ENCODE measurements at places on chromosomes 3 and 15.

GRCh38 chr15:100537331-100537730 is 8.6 kb upstream of the CERS3 start:
- DNase-seq: no peak

- no peak for DNase-seq
Observed at GRCh38 chr3:123511726-123512125, 62.8 kb upstream of the ADCY5 start.

GRCh38 chr15:59797756-59798604 is 108.9 kb upstream of the BNIP2 start:
- peak; percentile 20 for DNase-seq

- DNase-seq: peak; percentile 16
Observed at GRCh38 chr3:187807086-187807862, 62.0 kb upstream of the BCL6 start.

DNA sequence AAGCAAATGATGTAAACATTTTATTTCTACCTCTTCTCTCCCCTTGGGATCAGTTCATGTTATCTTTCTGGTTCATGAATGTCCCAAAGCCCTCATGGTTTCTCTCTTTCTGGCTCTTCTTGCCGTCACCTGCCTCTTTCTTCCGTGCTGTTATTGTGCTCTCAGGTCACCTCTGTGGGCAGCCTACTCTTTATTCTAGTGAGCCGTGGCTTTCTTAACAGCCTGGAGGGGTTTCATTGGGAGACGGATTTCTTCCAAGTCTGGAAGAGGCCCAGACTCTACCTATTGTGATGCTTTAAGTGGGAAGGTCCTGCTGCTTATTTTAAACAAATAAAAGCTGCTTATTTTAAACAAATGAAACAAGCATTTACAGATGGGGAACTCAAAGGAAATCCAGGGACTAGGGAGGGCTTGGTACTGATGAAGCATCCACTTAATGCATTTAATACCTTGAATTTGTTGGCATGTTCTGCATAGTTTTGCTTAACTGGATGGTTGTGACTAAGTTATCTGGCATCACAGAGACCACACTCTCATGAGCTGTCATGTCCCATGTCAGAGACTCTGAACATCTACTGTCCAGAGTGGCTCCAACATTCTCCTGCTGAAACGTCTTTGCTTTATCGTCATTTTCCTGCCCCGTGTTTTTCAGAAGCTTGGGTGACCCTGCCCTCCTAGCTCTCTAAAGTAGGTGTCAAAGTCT is 443.3 kb downstream of the GABRG3 start:
- no peak for DNase-seq

DNA sequence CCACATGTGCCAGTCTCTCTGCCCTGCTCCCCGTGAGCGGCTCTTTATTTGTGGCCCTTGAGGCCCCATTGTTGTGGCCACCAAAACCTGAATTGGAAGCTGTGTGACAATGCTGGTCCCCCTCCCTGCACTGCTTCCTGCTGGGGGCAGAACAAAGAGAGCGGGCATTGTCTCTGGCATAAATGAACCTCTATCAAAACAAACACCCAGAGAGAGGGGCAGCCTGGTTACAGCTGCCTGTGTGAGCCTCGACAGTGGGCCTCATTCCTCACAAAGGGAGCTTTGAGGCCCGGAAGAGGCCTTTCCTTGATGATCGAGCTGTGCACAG is 152.9 kb downstream of the IGF1R start:
- no peak for DNase-seq

DNA sequence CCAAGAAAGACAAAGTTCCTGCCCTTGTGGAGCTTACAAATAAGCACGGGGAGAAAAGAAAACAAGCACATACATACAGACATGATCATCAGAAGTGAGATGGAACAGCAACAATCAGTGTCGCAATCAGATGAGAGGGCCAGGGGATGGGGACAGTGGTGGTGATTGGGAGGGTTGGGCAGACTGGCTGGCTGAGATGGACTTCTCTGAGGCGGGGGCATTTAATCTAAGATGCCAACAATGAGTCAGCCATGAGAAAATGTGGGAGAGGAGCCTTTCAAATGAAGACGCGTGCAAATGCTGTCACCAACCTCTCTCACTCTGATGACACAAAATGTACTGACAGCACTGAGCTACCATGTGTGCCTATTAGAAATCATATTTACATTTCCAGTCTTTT is 81.4 kb downstream of the NCEH1 start:
- no peak for DNase-seq

- DNase-seq: no peak
Observed at GRCh38 chr15:100570735-100571313, 31.2 kb downstream of the LINS1 start.

GRCh38 chr3:50539356-50540286 is 27.9 kb downstream of the C3orf18 start:
- no peak for DNase-seq

GRCh38 chr3:75692061-75692460 is 27.9 kb downstream of the FRG2C start:
- DNase-seq: no peak

DNA sequence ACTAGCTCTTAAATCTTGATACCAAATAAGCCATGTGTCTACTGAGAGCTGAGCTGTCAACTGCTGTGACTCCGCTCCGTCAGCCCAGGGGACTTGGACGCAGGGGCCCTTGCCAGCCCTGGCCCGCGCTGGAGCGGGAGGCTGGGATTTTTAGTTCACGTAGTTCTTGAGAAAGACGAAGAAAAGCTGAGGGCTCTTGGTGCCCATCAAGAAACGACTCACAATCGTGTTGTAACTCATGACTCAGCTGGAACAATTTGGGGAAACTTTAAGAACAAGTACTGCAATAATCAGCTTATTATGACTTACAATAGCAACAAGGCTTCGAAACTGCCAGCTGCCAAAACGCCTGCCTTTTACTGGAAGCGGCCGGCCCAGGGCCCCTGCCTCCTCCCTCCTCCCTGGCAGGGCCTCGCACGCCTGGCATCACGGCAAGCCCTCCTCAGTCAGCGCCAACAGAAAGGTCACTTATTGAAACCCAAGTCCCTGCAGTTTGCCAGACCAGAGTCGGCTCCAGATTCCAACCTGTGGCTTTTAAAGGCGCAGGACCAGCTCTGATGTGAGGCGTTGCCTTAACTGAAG is 60.3 kb downstream of the RGMA start:
- peak; percentile 8 for DNase-seq

DNA sequence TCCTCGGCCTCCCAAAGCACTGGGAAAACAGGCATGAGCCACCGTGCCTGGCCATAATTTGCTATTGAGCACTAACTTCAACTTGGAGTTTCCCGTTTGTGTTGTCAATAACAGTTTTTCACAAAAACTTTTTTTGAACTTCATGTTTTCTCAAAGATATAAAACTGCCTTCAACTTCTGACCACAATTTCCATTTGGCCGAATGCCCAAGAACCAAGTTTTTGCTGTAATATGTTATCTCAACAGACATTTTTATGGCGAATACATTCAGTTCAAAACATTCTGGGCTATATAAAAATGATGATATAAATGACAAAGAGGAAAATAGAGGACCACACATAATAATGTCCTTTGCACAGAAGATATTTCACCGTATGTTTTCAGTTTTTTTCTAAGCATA is 56.4 kb downstream of the NEDD4 start:
- DNase-seq: no peak

- DNase-seq: no peak
Observed at GRCh38 chr3:70754314-70754713, 441.9 kb upstream of the MDFIC2 start.

DNA sequence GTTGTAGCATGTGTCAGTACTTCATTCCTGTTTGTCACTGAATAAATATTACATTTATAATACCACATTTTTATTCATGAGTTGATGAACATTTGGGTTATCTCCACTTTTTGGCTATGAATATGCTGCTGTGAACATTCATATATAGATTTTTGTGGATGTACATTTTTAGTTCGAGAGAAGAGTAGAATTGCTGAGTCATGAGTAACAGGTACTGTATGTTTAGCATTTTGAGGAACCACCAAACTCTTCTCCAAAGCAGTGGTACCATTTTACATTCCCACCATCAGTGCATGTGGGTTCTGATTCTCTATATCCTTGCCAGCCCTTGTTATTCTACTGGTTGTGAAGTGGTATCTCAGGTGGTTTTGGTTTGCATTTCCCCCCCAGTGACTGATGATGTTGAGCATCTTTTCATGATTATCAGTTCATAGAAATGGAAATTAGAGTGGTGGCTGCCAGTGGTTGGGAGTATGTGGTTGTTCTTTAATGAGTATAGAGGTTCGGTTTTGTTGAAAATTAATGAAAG is 59.6 kb downstream of the CCDC66 start:
- no peak for DNase-seq

GRCh38 chr3:25610779-25611178 is 53.9 kb downstream of the TOP2B start:
- no peak for DNase-seq

GRCh38 chr15:101126618-101127505 is 125.0 kb downstream of the CHSY1 start:
- DNase-seq: no peak

DNA sequence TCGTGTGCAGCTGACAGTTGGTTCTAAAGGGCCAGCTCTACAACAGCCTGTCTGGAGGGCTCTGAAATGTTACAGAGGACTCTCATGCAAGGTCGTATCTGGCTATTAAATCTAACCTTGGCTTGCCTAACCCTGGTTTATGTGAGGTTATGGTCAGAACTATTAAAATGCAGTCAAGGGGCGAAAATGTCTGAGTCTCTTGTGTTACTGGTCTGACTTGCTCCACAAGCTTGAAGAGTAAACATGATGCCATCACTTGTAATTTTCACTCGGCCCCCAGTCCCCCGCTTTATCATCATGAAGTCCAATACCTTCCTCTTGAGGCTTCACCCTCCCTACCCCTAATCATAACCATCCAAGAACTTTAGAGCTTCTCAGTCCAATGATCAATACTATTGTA is 9.4 kb downstream of the ENTPD3 start:
- DNase-seq: no peak

GRCh38 chr3:12944413-12944812 is 103.0 kb upstream of the RPL32 start:
- no peak for DNase-seq

- no peak for DNase-seq
Observed at GRCh38 chr3:150764566-150764965, 1.6 kb upstream of the SIAH2 start.

GRCh38 chr15:42033214-42033873 is 12.5 kb upstream of the PLA2G4E start:
- no peak for DNase-seq

DNA sequence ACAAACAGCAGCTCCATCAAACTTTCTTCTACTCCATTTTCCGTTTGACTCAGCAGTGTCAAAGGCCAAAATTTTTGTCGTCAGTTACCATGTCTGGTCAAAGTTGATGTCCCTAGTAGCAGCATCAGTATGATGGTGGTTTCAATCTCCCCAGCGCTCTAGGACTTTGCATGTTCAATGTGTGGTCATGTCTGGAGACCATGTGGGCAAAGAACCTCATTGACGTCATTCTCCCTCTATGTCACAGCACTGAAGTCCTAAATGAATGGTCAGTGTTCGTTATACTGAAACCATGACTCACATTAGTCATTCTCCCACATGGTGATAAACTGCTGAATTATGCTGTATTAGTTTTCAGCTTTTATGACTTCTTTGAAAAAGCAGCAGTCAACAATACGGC is 23.2 kb downstream of the SHC4 start:
- DNase-seq: no peak

DNA sequence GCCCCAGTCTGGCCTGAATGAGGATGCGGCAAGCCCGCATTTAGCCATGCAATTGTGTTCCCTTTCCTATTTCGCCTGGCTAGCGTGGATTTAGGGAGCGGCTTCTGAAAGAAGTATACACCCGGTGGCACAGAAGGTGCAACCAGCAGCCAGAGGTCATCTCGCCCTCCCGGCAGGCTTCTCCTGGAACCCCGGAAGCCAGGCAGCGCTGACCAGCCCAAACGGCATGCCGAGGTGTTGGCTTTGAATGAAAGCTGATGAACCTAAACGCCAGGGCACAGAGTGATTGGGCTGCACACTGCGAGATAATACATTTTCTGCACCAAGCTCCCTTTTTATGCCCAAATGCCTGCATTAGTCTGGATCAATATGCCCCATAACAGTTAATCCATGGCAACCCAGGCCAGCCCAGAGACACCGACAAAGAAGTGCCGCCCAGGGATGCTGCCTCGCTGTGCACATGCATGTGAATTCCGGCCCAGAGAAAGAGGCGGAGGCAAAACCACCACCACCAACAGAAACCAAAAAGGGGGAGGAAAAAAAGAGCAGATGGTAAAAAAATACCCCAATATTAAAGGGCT is 1.4 kb downstream of the SRGAP3 start:
- DNase-seq: no peak

GRCh38 chr3:39388741-39389248 is 5.6 kb downstream of the SLC25A38 start:
- DNase-seq: peak; percentile 15

- no peak for DNase-seq
Observed at GRCh38 chr15:40367371-40367685, 9.3 kb downstream of the DISP2 start.

GRCh38 chr3:35864871-35865270 is 225.5 kb downstream of the ARPP21 start:
- DNase-seq: no peak

DNA sequence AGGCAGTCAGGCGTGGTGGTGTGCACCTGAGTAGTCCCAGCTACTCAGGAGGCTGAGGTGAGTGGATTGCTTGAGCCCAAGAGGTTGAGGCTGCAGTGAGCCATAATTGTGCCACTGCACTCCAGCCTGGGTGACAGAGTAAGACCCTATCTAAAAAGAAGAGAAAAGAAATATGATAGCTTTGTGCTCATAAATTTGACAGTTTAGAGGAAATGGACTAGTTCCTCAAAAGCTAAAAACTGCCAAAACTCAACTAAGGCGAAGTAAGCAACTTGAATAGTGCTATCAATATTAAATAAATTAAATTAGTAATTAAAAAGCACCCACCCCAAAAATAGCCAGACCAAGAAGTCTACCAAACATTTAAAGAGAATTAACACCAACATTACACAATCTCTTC is 24.5 kb upstream of the SLC15A2 start:
- no peak for DNase-seq

- no peak for DNase-seq
Observed at GRCh38 chr15:35470441-35470840, 75.5 kb downstream of the DPH6 start.

- no peak for DNase-seq
Observed at GRCh38 chr3:6994081-6994668, 133.3 kb downstream of the GRM7 start.

DNA sequence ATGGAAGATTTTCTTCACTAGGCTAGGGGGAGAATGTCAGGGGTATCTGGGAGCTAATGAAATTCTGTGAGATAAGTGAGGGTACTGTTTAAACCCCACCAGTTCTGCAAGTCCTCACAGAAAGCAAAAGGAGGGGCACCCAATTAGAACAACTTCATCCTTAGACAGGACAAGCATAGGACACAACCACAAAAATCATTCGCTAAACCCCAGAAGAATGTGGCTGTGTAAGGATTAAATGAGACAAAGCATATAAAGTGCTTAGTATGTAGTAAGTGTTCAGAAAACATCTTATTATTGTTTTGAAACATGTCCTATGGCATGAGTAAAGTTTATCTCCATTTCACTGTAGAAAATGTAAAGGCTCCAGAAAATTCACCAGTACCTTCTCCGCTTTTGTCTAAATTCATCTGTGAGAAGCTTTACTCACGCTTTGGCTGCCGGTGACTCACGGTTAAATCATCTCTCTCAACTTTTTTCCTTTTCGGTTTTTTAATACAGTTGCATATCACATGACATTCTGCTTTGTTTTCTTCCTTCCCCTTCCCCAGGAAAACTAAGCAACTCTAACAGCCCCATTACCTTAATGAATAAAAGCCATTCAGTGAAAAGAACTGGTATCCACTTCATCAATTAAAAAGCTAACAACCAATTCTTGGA is 1.7 kb downstream of the CLRN1 start:
- no peak for DNase-seq
